Sigmoid colon (tissue), 7 donors: ENCODE measurements at places on chromosomes 3 and 15.
A peak's percentile ranks its signal among the peaks of the same experiment; 100 is the strongest.

GRCh38 chr3:59608356-59608755 lies 558.5 kb upstream of the CFAP20DC start:
- no peak for DNase-seq

DNA sequence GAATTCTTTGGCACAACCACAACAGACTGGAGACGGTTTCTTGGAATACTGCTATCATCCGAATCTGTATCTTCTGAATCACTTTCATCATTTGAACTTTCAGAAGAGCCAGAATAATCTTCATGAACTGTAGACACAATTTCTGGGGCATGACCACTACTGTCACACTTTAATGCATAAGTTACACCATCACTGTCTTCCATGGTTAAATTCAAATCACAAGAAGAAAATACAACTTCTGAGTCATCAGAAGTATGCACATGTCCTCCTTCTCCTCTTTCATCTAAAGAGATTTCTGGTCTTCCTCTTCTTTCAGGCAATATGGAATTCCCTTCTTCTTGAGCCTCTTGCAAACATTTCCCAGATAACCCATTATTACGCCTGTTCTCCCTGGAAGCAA lies 42.5 kb downstream of the SETD2 start:
- no peak for DNase-seq

DNA sequence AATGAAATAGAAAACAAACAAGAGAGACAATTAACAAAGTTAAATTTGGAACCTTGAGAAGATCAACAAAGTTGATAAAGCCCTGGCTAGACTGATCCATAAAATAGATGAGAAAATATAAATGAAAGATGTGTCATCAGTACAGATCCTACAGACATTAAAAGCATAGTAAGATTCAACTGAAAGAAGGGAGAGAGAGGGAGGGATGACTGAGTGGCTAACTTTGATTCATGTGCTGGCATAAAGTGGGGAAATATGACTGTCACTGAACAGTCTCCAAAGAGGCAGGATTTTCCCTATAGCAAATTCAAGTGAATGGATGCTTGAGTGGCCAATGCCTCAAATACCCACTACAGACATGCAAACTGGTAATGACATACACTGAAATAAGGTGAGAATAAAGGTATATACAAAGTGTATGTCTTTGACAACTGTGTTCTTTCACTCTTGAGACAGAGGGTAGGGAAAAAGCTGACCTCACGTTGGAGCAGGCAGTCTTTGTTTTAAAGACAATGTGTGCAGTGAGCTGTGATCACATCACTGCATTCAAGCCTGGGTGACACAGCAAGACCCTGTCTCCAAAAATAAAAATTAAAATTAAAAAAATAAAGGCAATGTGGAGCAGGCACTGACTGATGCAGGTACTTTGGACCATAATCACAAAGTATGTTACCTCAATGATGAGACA lies 35.9 kb upstream of the CHD2 start:
- DNase-seq = no peak

- DNase-seq = no peak
These were observed 735.3 kb upstream of the CADM2 start for GRCh38 chr3:84223512-84223911.

GRCh38 chr15:65054333-65055200 lies 9.4 kb downstream of the SLC51B start:
- DNase-seq = peak; percentile 91

DNA sequence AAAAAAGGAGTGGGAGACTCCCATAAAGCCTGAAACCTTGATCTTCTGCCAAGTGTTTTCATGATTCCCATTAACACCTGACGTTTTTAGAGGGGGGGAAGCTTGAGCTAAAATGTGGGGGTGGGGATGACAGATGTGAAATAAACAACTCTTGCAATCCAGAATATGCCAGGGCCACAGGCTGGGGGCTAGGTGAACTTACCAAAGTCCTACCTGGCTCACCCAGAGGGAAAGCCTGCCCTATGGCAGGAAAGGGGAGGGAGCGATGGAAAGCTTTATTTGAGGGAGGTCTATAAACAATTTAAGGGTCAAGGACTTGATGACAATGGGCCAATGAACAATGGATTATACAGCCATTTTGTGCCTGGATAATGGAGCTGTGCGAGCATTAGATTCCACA lies 108.3 kb downstream of the LRIG1 start:
- peak; percentile 43 for DNase-seq

DNA sequence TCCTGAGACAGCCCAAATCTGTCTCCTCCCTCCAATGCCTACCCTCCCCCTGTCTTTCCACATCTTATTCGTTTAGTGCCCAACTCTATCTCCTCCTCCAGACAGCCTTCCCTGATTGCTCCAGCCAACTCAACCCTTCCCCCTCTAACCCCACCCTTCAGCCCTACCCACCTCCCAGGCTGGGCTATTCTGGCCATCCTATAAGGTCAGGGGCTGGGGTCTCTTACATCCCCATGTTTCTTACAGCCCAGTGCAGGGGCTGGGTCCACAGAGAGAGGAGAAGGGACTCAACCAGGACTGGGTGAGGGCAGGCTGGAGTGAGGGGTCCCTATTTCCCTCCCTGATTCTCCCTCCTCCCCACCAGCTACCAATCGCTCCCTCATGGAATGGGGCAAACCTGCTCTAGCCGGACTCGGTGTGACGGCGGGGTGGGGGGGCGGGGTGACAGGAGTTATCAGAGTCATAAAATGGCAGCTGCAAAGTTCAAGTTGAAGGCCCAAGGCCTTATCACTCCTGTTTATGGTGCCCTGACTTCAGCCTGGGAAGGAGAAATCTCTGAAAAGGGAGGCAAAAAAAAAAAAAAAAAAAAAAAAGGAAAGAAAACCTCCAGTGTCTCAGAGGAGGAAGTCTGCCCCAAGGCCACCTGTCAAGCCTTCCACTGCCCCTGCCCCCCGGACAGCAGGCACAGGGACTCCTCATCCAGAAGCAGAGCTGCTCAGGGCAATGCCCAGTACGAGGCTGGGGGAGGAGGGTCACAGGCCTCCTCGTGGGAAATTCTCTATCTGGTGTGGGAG lies 2.1 kb downstream of the VIPR1 start:
- DNase-seq = peak; percentile 46

DNA sequence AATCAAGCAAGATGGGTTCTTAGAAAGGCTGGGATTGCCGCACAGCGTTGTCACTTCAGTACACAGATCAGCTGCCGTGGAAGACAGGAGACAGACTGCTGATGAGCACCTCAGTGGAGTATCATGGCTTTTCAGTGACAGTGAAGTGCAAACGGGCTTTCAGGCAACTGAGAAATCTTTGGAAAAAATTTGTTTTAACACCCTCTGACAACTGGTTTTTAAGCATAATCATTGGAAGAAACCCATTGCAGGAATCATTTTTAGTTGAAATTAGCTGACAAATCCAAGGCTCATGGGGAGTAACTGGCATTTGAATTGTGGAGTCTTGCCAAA lies 418.8 kb downstream of the OTOL1 start:
- DNase-seq = no peak

GRCh38 chr15:59828263-59828662 lies 139.1 kb upstream of the BNIP2 start:
- DNase-seq = no peak

DNA sequence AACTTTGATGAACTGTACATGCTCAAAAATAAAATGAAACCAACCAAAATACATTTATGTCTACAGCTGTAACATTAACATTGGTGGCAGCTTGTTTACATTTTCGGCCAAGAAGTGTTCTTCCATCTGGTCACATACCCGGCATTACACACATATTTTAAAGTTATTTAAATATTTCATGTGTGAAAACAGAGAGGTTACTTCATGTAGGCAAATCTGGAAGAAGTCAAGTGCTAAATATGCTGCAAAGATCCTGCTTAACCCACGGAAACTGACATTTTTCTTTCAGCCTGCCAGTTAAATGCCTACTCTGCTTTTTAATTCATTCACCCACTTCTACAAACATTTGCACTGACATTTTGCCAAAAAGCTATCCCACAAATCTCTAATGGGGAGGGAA lies 69.7 kb downstream of the MB21D2 start:
- DNase-seq = no peak

DNA sequence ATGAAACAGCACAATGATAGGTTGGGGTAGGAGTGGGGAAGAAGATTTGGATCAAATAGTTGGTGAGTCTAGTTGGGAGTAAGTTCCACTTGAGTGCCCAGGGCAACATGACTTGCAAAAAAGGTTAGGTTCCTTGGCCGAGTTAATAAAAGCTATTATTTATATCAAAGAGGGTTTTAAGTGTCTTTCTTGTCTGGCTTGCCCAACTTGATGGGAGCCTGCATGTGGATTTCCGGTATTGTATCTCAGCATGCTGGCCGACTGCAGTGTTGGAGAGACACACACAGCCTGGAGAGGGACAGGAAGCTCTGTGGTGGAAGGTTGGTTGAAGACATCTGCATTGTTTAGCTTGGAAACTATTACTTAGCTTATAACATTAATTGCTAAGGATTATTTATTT lies 449.5 kb upstream of the TBL1XR1 start:
- DNase-seq = no peak

GRCh38 chr3:49928481-49929017 lies 1.1 kb downstream of the MON1A start:
- no peak for DNase-seq

DNA sequence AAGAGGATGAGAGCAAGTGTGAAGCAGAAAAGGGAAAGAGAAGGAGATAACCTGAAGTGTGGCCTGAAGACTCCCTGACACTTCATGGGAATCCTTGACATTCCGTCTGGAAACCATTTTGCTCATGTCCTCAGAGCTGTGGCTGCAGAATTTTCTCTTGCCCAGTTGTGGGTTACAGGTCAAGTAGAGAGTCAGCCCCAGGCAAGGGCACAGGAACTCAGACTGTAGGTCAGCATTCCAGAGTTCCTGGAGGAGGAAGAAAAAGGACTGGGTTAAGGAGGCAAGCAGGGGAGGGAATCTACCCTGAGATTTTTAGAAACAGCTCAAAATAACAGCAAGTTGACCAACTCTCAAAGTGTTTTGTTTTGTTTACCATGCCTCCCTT lies 4.1 kb upstream of the THSD4 start:
- no peak for DNase-seq

DNA sequence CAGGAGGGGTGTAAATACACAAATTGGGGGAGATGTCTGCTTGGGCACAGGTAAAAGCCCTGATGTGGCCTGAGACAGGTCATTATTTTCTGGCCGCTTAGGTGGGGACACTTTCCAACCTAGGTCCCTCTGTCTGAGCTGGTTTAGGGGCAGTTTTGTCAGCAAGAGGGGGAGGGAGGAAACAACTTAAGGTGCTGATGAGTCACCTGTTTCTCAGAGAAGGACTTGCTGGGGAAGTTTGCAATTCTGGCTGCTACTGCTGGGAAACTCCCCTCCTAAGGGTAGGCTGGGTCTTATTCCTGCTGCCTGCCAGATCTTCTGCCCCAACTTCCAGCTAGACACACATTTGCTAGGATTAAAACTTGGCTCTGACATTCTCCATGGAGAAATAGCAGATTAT lies 4.8 kb upstream of the RHOV start:
- DNase-seq = no peak

DNA sequence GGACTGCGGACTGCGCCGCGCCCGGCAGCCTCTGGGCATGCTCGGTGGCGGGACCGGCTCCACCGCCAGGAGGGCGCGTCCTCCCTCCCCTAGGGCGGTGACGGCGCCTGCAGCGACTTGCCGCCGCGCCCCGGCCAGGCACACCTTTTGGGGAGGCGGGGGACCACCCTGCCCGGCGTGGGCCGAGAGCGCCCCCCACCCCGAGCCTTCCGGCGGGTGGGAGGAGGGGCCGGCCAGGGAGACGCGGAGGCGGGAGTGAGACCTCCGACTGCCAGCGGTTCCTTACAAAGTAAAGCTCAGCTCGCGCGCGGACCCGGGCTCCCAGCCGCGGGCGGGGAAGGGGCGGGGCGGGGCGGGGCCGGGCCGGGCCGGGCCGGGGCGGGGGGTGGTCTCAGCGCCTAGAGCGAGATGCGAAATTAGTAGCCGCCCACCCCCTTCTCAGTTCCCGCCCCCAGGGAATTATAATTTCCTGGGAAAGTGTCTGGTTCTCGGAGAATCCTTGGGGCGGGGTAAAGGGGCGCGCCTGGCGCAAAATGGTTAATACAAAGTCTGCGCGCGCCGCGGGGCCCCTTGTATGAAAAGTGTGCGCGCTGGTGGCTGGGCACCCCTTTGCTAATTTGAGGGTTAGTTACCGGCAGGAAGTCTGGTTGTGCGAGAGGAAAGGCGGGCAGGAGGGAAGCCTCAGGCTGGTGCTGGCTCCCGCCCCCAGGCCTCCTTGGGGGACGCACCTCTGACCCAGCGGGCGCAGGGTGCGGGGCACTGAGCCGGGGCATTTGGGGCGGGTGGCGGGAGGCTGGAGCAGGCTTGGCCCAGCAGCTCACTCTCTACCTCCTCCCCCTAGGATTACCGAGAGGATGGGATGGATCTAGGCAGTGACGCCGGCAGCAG lies 224.8 kb upstream of the IL12A start:
- DNase-seq = peak; percentile 90

DNA sequence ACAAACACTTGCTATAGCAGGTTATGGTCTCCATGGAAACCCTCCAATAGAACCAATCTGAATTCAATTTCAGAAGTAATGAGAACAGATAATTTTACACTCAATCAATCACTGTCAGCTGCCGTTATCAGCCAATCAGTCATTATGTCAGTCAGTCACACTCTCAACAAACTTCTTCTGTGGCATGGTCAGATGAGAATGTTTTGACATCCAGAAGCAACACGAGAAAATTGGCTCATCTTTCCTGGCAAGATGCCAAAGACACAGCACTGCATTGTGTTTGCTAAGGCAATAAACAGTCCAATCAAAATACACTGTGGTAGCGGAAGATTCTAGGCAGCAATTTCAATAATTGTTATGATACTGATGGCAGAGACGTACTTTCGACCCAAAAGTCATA lies 190.7 kb downstream of the RORA start:
- no peak for DNase-seq

DNA sequence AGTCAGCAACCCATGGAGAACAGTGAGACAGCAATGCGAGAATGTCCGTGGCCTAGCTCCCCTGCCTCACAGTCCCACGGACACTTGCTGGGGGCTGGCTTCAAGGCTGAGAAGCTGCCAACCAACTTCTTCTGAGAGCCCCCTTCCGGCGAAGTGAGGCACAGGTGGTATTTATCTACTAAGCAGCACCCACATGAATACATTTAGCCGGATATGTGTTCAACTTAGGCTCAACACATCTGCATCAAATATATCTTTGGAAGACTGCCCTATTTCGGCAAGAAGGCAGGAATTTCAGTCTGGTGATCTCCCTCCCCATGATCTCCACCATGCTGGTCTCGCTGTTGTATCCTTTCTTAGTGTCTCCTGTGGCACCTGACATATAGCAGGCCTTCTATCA lies 340.9 kb upstream of the NR2E3 start:
- DNase-seq = no peak

DNA sequence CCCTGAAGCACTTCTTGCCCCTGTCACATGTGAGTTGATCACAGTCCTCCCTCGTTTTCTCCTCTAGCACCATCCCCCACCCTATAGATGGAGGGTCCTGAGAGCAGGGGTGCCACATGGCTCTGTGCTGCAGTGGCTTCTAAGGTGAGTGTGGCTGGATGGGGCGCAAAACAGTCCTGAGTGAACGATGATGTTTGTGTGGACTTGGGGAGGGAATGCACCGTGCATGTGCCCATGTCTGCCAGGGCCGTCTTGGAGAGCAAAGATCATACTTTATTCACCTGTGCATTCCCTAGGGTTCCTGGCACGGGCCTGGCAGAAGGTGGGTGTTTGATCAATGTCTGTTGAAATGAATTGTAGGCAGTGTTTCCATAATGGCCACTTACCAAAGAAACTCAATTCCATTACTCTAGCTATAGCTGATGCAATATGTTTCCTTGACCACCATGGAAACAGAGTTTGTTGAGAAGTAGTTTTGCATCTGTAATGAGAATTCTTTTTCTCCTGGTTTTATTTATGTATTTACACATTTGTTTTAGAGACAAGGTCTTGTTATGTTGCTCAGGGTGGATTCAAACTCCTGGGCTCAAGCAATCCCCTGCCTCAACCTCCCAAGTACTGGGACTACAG lies 58.0 kb downstream of the ABTB1 start:
- DNase-seq = no peak
